IPS DF 19.7 (cell line): ENCODE measurements at places on chromosomes 4 and X.

- DNase-seq: no peak
Measured at GRCh38 chrX:72123471-72124185, 8.1 kb downstream of the RTL5 start.

DNA sequence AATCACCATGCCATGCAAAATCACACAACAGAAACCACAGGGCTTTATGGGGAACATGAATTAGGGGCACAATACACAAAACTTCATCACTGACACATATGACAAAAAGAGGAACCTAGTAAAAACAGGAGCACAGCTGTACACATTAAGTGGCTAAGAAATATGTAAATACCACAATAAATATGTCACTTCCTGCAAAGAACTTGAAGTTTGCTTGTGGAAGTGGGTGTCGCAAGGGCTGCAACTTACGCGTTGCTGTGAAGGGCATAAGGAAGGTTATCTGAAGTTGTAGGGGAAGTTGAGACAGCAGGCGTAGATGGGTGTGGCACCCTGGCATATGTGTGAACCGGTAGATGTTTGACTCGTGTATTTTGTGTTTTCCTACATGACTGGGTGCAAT, 42.4 kb downstream of the CLCN4 start:
- DNase-seq: no peak

DNA sequence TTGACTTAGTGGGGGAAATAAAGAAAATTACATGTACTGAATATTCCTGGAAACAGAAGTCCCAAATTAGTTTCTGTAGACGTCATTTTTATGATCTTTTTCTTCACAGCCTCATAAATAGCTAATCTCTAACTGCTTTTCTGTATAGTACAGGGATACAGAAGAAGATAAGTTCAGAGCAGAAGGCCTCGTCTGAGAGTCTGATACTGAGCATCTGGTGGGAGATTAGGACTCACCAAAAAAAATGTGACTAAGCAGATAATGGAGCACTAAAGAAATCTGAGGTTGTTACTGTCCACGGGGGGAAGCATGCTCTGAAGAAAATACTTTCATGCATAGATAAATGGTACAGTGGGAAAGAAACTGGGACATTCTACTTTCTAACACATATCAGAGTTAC, 115.3 kb upstream of the TRPC5 start:
- no peak for DNase-seq

DNA sequence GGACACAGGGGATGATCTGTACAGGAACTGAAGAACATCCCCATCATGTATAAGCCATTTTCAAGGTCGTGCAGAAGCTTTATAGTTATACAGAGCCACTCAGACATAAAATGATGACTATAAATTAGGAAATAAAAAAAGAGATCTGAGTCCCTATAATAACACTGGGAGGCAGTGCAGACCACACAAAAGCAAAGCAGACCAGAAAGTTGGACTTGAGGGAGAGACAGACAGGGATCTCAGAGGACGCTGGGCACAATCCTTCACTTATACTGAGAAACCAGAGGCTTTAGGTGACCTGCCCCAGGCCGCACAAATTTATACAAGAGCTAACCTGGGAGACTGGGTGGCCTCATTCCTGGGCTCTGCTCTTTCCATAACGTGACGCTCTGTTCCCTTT, 70.5 kb downstream of the HADH start:
- no peak for DNase-seq

DNA sequence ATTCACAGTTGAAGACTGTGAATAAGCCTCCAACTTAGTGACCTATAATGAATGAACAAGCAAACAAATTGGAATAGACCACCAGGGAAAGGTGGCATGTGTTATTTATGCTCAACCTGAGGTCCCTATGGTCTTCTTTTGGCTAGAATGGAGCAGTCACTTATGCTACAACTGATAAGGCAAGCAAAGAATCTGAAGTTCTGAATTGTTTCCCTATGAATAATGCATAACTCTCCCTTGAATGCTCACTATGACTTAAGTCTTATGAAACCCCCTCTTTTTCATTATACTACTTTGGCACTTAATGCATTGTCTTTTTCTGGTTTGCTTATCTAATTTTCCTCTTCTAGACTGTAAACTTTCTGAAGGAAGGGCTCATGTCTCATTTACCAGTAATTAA, 2.6 kb downstream of the GIMD1 start:
- no peak for DNase-seq

DNA sequence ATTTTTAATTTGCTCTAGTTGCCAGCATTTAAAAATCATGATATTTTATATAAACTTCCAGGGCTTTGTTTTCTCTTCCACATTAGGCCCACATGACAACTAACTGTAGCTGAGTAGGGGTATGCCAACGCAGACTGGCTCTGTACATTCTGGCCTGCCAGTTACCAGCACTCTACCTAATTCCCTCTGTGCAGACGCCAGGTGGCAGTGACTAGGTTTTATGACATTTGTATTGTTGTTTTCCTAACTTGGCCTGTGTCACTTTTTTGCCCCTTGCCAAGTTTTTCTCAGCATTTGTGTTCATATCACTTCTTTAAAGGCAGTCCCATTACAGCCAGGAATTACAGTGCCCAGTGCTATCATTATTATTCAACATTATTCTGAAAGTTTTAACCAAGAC, 347.5 kb downstream of the NKX6-1 start:
- no peak for DNase-seq

- no peak for DNase-seq
Measured at GRCh38 chrX:16469870-16470269, 180.1 kb upstream of the S100G start.

- DNase-seq: no peak
Measured at GRCh38 chrX:122582280-122582974, 601.7 kb upstream of the GRIA3 start.

DNA sequence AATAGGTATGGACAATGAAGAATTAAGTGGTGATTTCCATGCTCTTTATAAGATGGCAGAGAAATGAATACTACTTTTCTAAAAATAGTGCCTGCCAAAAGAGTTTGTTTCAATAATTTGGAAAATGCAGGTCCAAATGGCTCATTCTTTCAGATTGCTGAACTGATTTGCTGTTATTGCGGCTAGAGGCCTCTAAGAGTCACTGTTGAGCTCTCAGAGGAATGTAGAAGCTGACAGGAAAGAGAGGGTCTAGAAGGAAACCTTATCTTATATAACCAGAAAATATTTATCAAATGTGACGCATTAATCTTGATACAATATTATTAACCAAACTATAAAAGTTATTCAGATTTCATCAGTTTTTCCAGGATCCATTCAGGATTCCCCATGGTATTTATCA, 65.7 kb upstream of the PAGE1 start:
- DNase-seq: no peak

GRCh38 chr4:3857269-3857926, 91.2 kb downstream of the ADRA2C start:
- DNase-seq: no peak

GRCh38 chr4:111016416-111016815, 393.5 kb upstream of the PITX2 start:
- no peak for DNase-seq

DNA sequence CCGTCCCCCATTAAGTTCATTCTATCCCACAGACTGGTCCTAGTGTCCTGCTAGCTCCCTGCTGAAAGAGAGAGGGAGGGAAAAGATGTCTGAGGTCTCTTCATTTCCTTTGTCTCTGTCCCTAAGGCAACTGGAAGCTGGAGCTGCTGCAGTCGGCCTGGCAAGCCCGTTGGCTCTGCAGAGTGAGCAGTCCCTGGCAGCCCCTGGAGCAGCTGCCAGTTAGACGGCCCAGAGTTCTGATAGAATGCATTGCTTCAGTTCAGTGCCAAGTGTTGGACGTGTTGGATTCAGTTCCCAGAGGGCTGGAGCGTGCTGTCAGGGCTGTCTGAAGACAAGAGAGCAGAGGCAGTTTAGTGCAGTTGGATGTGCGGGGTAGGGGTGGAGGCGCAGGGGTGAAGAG, 975 bp downstream of the KCNE5 start:
- no peak for DNase-seq

GRCh38 chrX:3599802-3600430, 113.5 kb downstream of the PRKX start:
- DNase-seq: no peak

DNA sequence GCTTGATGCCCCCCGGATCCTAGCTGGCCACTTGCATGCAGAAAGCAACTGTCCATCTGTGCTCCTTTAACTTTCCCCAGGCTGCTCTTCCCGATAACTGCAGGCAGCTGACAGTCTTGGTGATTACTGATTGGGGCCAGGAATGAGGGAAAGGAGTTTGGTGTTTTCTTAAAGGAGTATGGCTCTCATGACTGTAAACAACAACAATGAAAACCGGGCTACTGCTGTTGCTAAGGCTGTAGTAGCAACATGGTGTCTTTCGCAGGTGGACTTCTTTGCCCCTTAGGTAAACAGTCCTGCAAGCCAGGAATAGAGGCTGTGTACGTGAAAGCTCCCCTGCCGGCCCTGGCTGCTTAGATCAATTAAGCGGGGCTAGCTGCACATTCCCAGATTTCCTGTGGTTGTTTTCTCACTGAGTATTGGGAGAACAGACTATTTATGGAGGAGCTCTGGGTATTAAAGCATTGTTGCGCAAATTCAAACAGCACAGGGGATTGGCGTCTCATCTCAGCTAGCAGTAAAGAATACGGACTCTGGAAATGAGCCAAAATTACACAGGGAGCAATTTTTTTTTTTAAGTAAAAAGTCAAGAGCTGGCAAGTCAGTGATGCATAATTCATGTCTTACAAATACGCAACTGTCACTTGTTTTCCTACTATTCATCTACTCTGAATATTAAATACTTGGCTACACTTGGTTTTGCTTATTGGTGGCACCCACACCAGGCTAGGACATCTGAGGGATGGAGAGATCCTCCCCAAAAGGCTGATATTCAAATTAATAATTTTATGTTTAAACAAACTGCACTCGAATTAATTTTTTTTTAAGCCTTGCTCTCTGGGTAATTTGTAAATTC, 61.6 kb upstream of the NAP1L5 start:
- no peak for DNase-seq
